ENCODE measurements at places on chromosomes 16 and 17.

DNA sequence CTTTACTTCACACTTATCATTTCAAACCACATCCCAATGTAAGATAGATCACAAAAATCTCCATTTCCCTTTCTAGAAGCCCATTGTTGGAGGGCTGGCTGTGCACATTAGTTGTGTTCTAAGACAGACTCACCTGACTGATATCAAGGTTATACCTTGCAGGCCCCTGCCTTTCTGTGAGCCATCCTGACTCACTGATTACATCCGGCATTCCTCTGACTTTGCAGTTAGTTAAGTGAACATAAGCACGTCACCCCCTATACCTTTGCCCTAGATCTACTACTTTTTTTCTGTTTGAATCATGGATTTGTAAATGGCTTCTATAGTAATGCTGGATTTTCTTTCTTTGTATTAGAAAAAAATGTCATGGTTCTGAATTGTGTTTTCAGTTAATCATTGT, 78.3 kb downstream of the TANGO6 start:
- DNase-seq = no peak

- DNase-seq = no peak
Measured at GRCh38 chr16:67517155-67517445, 11.5 kb upstream of the RIPOR1 start.

GRCh38 chr17:36742267-36743000, 141.1 kb downstream of the MRM1 start:
- DNase-seq = no peak

- DNase-seq = no peak
Measured at GRCh38 chr17:73644145-73645049, at the start of gene SDK2. Gene SDK2 (minus strand): TSS chr17:73644445. CDS start chr17:73644088, 357 bp downstream.

GRCh38 chr16:48054881-48055601, 100.8 kb downstream of the ABCC12 start:
- peak; percentile 4 for DNase-seq

- DNase-seq = no peak
Measured at GRCh38 chr17:63658366-63658765, 36.1 kb downstream of the MAP3K3 start.

DNA sequence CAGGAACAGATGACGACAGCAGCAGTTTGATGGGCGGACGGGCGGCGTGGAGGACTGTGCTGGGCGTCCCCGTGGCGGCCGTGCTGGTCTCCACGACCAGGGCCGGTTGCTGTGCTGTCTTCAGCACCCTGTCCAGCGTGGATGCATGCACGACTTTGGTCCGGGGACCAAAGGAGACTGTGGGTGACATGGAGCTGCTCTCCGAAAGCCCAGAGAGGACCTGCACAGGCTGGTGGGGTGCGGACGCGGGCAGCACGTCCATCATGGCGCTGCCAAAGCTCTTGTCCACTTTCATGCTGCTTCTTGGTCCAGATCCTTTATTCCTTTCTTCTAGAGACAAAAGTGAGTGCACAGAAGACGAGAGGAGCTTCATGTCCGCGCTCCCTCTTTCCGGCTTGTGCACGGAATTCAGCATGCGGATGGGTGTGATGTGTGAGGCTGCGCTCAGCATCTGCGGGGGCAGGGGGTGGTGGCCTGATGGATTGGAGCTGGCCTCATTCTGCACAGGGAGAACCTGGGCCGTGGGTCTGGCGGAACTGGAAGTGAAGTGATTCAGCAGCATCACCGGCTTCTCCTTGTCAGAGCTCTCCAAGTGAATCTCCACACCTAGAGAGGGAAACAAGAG, 20.3 kb downstream of the MAP1LC3B start:
- DNase-seq = no peak

- peak; percentile 81 for DNase-seq
Measured at GRCh38 chr17:7685533-7686221, 1.6 kb downstream of the TP53 start.

DNA sequence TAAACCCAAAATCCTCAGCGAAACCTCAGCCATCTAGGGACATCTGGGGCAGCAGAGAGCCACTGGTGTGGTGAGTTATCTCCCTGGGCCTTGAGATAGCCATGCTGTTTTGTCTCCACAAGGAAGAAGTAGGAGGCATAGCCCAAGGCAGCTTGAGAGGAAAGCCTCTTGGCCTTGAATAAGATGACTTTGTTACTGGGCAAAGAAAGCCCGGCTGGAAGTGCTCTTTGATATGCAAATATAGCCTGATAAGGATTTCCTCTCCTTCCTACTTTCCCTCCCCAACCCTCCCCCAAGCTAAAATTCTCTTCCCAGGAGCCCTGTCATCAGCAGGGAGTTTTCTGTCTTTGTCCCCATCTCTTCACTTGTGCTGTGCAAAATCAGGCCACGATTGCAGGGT, 694.4 kb downstream of the MAF start:
- DNase-seq = no peak

DNA sequence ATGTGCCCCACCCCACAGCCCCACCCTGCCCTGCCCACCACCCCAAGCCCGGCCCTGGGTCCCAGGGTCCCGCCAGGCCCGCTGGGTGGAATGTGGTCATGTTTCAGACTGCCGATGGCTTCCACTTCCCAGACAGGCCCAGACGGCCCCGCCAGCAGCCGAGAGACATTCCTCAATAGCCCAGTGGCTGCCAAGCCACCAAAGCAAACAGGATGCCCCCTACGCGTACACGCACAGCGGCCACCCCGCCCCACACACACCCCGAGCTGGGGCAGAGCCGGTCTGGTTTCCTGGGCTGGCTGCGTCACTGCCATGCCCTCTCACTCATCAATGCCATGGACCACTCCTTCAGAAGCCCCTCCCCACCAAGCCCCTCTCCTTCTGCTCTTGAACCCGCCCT, 1.2 kb upstream of the KRT17 start:
- DNase-seq = no peak

DNA sequence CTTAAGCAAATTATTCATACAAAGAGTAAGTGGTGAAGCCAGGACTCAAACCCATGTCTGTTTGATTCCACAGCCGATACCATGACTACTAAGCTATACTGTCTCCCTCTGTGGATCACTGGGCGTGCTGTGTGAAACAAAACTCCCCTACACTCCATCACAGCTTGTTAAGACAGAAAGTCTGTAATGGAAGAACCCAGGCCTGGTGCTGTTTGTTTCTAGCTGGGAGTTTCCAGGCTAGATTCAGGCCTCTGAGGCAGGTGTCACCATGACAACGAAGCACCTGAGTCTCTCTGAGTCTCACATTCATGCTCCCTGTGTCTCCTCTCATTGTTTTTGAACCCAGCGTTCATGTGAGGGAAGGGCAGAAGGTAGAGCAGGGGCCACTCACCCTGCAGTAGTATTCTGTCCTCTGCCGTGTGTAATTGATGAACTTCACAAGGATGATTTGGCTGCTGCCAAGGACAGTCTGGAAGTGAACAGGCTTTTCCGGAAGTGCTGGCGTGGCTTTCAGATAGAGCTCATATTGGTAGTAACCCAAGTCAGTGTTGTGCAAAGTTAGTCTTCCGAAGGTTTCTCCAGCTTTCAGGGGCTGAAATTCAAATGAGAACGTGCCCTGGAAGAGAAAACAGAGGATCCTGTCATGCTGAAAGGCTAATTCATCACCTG, 8.6 kb upstream of the VAC14 start:
- no peak for DNase-seq

- DNase-seq = no peak
Measured at GRCh38 chr16:60636117-60636516, 1400.1 kb downstream of the CDH8 start.

- no peak for DNase-seq
Measured at GRCh38 chr16:56460101-56460500, 8.7 kb downstream of the OGFOD1 start.
